ENCODE measurements at places on chromosomes 6 and 20.
A peak's percentile ranks its signal among the peaks of the same experiment; 100 is the strongest.

GRCh38 chr20:25733903-25734302, 37.2 kb upstream of the ZNF337 start:
- DNase-seq, result no peak

DNA sequence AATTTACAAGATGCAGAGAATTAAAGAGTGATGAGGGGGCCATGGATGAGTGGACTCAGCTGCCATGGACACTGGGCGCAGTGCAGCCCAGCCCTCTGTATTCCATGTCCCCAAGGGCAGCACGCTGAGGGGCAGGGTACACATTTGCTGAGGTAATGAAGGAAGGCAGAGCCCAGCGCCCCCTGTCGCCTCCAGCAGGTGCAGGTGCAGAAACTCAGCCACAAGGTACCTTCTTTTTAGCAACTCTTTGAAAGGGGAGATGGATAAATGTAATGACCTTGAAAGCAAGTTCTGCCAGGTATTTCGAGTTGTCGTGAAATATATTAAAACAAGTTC, 7.1 kb downstream of the CD93 start:
- DNase-seq, result peak; percentile 70

- DNase-seq, result no peak
These were observed 462.4 kb upstream of the NRSN1 start for GRCh38 chr6:23663652-23664051.

DNA sequence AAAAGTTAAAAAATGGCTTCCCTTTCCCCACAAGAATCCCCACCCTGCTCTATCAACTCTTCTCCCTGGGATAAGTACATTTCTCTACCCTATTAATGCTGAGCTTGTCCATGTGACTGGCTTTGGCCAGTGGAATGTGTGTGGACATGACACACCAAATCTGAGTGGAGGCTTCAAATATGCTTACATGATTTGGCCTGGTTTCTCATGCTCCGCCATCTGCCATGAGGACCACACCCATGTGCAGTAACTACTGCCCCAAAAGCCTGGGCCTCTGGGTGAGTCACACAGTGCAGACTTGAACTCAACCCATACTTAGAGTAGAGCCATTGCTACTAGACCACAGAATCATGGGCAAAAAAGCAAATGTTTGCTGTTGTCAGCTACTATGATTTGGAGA, 65.4 kb downstream of the PRND start:
- DNase-seq, result no peak

GRCh38 chr20:50601511-50602431, 89.6 kb downstream of the RIPOR3 start:
- no peak for DNase-seq

- DNase-seq, result no peak
These were observed 7.3 kb downstream of the TRDN start for GRCh38 chr6:123629258-123629941.

DNA sequence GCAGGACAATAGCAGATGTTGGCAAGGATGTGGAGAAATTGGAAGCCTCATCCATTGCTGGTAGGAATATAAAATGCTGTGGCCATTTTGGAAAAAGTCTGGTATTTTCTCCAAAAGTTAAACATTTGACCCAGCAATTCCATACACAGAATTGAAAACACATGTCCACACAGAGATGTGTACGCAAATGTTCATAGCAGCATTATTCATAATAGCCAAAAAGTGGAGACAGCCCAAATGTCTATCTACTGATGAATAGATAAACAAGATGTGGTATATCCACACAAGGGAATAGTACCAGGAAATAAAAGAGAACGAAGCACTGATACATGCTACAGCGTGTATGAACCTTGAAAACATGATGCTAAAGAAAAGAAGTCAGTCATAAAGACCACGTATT, 40.5 kb downstream of the CFAP61 start:
- no peak for DNase-seq

- DNase-seq, result no peak
These were observed 6.7 kb downstream of the TOX2 start for GRCh38 chr20:43921227-43921780.

- DNase-seq, result no peak
These were observed 5.4 kb downstream of the CTSZ start for GRCh38 chr20:59001449-59002171.

GRCh38 chr20:45036044-45036755, 64.7 kb downstream of the KCNS1 start:
- no peak for DNase-seq

DNA sequence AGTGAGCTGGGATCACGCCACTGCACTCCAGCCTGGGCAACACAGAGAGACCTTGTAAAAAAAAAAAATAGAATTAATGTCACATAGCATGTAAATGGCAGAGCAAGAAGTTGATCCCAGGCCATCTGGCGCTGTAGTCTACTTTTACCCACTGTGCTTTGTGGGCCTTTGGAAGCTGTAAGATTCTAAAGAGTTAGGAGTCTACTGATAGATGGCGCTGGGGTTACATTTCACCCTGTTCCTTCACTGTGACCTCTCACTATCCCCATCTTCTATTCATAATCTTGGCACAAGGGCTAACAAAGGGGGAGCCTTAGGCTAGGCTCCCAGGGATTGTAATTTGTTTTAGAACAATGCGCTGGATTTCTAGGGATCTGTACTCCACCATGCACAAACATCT, 24.4 kb downstream of the SIRPD start:
- peak; percentile 7 for DNase-seq

- DNase-seq, result no peak
These were observed 10.7 kb downstream of the ZNF165 start for GRCh38 chr6:28090917-28091586.

GRCh38 chr20:61765081-61765870, 300.4 kb downstream of the TAF4 start:
- DNase-seq, result no peak

DNA sequence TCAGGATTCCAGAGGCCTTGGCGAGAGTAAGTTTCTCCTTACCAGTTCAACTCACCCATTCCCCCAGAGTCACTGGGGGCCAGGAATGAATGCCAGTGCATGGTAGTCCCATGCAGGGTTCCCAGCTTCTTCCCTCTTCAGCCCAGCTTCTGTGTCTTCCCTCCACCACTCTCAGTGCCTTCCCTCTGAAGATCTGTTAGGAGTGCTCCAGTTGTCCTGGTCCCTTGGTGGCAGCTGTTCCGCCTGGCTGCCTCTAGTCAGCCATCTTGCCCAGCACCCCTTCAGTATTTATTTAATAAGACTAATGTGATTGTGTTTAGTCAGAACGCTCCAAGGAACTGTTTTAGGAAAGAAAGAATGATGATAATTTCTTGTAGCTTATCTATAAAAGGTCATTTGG, 23.1 kb downstream of the FIG4 start:
- no peak for DNase-seq

DNA sequence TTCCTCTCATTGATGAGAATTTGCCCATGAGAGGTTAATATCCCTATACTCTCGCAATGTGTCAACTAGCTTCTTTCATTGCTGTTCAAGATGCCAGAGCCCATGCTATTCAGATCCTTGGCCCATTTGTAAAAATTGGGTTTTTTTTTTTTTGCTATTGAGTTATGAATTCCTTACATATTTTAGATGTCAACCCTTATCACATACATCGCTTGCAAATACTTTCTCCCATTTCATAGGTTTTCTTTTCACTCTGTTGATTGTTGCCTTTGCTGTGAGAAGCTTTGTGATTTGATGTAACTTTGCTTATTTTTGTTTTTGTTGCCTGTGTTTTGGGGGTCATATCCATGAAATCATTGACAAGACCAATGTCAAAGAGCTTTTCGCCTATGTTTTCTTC, 32.2 kb upstream of the IPCEF1 start:
- DNase-seq, result no peak

- DNase-seq, result no peak
These were observed 6.8 kb upstream of the SOX4 start for GRCh38 chr6:21586740-21587178.

DNA sequence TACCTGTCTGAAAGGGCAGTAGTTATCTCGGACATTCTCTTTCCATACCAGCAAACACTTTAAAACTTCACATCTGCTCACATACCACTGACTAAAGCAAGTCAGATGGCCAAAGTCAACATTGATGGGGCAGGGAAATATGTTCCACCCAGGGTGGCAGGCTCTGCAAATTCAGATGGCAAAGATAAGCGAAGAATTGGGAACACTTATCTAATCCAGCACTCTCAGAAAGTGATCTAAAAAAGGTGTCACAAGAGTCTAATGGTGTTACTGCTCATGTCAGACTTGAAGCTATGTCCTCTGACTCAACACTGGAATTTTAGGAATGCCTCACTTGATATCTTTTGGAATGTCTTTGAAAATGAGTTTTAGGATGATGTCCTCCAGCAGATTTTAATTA, 1086.2 kb downstream of the KIF16B start:
- DNase-seq, result no peak

- no peak for DNase-seq
These were observed 208.6 kb upstream of the AGPAT4 start for GRCh38 chr6:161482517-161482858.

GRCh38 chr6:161169696-161170095, 104.2 kb downstream of the AGPAT4 start:
- no peak for DNase-seq

DNA sequence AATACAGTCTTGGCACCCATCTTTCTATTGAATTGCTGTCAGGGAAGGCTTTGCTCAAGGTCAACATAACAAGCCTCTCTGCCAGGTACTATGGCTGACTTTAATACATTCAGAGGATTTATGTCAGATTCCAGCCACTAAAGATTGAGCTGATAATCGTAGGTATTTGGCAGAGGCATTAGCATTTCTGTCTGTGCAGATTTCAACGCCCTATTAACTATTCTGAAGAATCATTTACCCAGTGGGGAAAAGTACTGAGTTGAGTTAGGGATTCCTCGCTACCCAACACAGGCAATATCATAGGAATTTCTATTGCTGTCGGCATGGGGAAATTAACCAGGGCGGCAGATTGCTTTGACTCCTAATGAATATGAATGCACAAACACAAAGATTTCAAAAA, 233.7 kb upstream of the SPTLC3 start:
- DNase-seq, result no peak

GRCh38 chr20:8401556-8401955, 269.5 kb downstream of the PLCB1 start:
- no peak for DNase-seq

- DNase-seq, result no peak
These were observed 741.4 kb upstream of the MAP3K7 start for GRCh38 chr6:91328241-91328640.

GRCh38 chr6:104159045-104159618, 700.6 kb downstream of the HACE1 start:
- no peak for DNase-seq

GRCh38 chr20:50571466-50571865, 61.3 kb downstream of the PTPN1 start:
- DNase-seq, result no peak

GRCh38 chr20:25344634-25345033, 46.0 kb downstream of the ABHD12 start:
- DNase-seq, result no peak
